ENCODE measurements at places on chromosomes 3 and 15. TPM values are rescaled to one million over a fixed set of nuclear protein-coding genes. Genes with fewer than 3 reads are reported as not detected.

GRCh38 chr3:172030181-172030580 is 9.2 kb upstream of the FNDC3B start:
- no peak for DNase-seq

DNA sequence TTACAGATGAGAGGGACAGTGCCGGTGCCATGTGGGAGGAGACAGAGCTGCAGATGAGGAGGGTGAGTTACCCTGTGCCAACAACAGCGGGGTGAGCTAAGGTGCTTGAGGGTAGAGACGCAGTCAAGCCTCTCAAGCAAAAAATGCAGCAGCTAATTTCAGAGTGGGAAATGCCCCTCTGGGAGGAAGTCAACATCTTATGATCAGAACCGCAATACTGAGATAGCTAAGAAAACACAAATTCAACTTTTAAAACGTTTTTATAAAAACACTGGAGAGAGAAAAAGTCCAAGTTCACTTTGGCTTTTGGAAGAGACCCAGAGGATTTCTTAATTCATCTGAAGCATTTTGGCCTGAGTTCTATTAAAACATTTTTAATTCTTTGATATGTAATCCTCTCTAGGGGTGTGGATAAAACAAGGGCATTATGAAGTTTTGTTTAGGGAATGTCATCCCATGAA is 319.2 kb downstream of the SLC9A9 start:
- DNase-seq = no peak

DNA sequence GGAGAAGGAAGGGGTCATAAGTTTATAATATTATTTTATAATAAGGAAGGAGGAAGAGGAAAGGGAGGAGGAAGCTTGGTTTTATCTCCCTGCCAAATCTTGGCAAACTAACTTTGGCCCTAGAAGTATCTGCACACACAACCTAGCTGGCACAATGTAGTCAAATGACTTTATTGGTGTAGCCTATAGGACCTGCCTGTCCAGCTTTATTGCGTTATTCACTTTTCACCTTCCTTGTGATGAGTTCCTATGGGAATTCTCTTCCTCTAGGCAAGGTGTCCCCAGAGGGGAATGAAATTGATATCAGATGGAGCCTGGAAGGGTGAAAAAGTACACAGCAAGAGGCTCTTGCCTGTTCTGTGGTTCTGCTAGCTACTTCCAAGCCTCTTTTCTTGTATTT is 111.2 kb upstream of the SLC25A36 start:
- no peak for DNase-seq

DNA sequence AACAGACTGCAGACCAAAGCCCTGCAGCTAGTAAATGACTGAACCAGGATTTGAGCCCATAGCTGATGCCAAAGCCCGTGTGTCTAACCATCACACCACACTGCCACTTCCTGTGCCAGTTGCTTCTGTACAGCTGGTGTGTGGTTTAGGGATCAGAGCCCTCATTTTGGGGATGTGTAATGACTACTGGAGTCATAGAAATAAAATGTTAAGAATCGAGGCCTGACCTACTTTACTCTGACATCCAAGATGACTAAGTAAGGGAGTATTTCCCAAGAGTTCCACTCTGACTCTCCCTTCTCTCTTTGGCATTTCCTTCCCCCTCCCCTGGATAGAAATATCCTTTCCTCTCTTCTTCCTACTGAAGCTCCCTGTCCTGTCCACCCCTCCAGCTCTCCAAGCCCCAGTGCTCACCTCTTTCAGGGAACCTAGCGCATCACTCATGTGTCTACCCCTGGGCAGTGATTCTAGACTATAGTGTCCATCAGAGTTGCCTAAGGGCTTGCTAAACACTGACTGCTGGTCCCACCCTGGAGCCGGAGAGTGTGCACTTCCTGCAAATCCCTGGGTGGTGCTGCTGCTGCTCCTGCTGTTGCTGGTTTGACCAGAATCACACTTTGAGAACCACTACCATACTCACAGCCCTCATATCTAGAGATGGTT is 53.8 kb downstream of the MGLL start:
- no peak for DNase-seq

The ALCAM gene
- 29.6 TPM for total RNA-seq

The LYZL4 gene
- total RNA-seq = not detected

Measured in colonic mucosa (tissue), 4 donors.